H7 (cell line): ENCODE measurements at places on chromosomes 2 and 18. TPM values are rescaled to one million over a fixed set of nuclear protein-coding genes. Genes with fewer than 3 reads are reported as not detected.

TPO gene
- total RNA-seq, result not detected in 2 replicates

KHK gene
- total RNA-seq, result 3.3 and 5.3 TPM in 2 replicates

CACNB4 gene
- total RNA-seq, result 0.83 and 1.7 TPM in 2 replicates

TRIM43 gene
- total RNA-seq, result not detected in 2 replicates

FBLN7 gene
- 0.04 and 0.38 TPM in 2 replicates for total RNA-seq

CDK15 gene
- not detected in 2 replicates for total RNA-seq

SLC11A1 gene
- not detected in 2 replicates for total RNA-seq

TMEM247 gene
- total RNA-seq, result not detected in 2 replicates

UGT1A5 gene
- total RNA-seq, result not detected in 2 replicates
